ENCODE measurements at places on chromosomes 16 and 17. TPM values are rescaled to one million over a fixed set of nuclear protein-coding genes. Genes with fewer than 3 reads are reported as not detected.

Gene SCGB1C2
- total RNA-seq = not detected

Gene SLC47A1
- total RNA-seq = 12.0 TPM

Gene LITAFD
- total RNA-seq = not detected

- DNase-seq = no peak
Observed at GRCh38 chr17:49762151-49762941, 1.6 kb downstream of the FAM117A start.

- DNase-seq = no peak
Observed at GRCh38 chr17:65228734-65229620, 91.8 kb downstream of the RGS9 start.

- DNase-seq = peak; percentile 71
Observed at GRCh38 chr17:72119873-72120641, 763 bp upstream of the SOX9 start.

GRCh38 chr16:24543949-24544348 is 4.6 kb downstream of the RBBP6 start:
- no peak for DNase-seq

GRCh38 chr16:66271074-66272060 is 95.1 kb upstream of the CDH5 start:
- DNase-seq = no peak

- DNase-seq = no peak
Observed at GRCh38 chr17:82015311-82015971, 7.2 kb downstream of the CENPX start.

DNA sequence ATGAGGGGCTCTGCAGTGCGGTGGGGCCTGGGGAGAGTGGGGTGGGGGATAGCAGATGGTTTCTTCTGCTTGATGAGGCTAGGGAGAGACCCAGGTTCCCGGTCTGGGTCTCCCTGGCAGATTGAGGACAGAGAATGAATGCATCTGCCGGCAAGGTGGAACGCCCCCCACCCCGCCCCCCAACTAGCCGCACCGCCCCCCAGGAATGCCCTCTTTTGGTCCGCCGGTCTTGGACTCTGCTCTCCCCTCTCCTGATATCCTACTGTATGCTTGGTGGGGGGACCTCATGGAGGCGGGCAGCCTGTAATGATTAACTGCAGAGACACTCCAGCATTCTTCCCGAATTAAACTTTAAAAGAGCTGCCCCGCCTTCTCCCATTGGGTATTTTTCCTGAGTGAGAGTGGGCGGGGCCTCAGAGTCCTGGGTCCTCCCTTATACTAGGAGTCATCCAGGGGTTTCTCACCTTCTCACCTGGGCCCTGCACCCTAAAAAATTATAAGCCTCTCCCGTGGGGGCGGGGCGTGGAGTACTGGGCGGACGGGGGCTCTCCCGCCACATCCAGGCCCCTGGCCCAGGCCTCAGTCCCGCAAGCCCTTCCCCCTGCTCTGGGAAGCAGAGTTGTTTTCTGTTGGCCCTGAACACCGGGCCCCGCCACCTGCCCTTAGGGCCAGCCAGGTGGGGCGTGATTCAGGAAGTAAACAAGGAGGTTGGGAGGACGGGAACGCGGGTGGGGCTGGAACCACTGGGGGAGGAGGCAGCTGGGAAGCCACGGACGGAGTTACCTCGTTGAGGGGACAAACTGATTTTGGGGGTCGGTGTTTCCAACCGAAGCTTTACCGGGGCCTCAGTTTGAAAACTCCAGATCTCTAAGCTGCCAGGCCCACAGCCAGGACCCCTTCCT is 1.5 kb downstream of the GRB7 start:
- DNase-seq = no peak

DNA sequence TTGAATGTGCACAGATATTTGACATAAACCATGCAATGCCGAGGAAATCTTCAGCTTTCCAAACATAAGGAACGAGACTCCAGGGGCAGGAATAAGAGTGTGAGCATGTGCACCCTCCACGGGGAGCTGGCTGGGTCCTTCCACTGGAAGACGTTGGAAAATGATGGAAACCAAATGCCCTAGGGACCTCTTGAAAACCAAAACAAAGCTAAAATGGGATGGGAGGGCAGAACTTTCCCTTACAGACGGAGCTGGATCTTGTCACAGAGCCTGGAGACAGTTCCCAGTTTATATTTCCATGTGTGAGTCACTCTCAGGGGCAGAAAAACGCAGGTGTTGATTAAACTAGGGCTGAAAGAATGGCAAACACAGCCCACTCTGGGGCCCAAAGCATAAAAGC is 34.4 kb upstream of the DNAH17 start:
- DNase-seq = no peak

Data from MG63 (cell line).